ENCODE measurements at places on chromosomes 5 and 9.

DNA sequence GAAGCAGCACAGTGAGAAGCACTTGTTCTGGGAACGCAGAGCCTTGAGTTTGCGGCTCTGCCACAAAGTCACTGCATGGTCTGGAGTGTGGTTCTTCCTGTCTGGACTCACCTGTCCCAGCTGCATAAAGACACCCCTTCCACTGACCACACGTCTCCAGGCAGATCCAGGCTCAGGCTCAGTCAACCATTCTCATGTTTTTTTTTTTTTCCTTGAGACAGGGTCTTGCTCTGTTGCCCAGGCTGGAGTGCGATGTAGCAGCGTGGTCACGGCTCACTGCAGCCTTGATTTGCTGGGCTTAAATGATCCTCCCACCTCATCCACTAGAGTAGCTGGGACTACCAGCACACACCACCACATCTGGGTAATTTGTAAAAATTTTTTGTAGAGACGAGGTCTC, 102.9 kb upstream of the KLF4 start:
- no peak for DNase-seq

DNA sequence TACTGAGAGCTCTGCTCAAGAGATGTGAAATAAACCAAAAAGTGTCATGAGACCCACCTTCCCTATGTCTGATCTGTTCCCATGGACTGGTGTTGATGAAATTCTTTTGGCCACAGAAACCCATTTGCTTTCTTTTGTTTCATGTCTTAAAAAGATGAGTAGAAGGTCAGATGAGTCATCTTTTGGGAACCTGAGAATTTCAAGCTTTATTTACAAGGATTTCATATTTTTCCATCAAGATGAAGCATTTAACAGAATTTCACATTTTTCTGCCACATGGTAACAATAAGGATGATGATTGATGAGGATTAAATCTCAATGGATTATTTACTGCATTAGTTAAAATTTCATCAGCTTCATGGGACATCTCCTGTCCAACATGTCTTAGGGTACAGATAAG, 337.8 kb downstream of the DEPDC1B start:
- DNase-seq: no peak

GRCh38 chr9:18495065-18495464, 21.1 kb downstream of the ADAMTSL1 start:
- no peak for DNase-seq

GRCh38 chr5:67319935-67320725, 123.5 kb upstream of the CD180 start:
- DNase-seq: no peak

GRCh38 chr5:96198356-96199058, 234.5 kb downstream of the PCSK1 start:
- DNase-seq: no peak

- DNase-seq: no peak
Measured at GRCh38 chr5:125286271-125286670, 539.8 kb upstream of the ZNF608 start.

GRCh38 chr9:74066605-74067004, 430.5 kb upstream of the RORB start:
- no peak for DNase-seq

GRCh38 chr9:7316166-7316795, 483.3 kb downstream of the DMAC1 start:
- DNase-seq: no peak

DNA sequence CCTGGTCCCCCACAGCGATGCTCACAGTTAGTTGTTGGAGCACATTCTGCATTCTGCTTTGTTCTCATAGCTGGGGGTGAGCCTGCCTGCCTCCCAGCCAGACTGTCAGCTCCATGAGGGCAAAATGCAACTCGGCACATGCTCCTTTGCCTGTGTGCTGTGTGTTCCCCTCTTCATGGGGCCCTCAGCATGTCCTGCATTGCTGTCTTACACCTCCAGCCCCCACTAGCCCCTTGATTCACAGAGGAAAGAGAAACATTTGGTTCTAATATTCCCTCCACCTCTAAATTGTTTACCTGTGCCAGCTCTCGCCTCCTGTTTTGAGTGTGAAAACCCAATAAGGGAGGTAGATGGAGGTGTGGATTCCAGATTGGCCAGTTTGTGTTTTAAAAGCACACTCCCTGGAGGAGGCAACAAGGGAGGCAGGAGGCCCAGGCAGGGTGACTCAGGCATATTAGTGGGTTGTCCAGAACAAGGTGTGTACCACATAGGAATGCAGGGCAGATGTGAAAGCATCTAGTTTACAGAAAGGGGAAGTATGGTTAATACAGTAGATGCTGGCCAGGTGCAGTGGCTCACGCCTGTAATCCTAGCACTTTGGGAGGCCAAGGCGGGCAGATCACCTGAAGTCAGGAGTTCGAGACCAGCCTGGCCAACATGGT, 224.6 kb downstream of the AGTPBP1 start:
- no peak for DNase-seq

DNA sequence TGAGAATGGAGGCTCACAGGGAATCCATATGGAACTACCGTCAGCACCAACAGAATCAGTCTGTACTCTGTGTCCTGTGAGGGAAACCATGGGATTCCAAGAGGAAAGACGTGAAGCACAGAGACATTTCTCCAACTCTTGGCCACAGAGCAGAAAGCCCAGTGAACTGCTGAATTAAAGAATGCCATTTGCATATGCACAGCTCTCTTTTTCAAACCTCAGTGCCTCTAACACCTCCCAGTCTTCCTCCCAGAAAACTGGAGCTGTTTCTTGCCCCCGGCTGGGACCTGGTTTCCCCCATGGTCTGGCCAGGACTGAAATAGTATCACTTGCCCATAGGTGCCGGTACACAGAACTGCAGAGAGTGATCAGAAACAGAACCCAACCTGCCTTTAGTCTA, 69.6 kb upstream of the FER start:
- no peak for DNase-seq

- no peak for DNase-seq
Measured at GRCh38 chr5:178476531-178476930, 113.7 kb downstream of the COL23A1 start.

DNA sequence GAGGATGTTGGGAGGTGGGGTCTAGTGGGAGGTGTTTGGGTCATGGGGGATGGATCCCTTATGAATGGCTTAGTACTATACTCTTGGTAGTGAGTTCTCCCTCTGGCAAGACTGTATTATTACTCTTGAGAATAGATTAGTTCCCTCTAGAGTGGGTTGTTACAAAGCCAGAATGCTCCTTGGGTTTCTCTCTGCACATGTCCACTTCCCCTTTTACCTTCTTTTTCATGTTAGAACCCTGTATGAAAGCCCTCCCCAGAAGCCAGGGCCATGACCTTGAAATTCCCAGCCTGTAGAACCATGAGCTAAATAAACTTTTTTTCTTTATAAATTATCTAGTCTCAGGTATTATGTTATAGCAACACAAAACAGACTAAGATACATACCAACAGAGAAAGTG, 31.1 kb downstream of the SLC24A2 start:
- no peak for DNase-seq

DNA sequence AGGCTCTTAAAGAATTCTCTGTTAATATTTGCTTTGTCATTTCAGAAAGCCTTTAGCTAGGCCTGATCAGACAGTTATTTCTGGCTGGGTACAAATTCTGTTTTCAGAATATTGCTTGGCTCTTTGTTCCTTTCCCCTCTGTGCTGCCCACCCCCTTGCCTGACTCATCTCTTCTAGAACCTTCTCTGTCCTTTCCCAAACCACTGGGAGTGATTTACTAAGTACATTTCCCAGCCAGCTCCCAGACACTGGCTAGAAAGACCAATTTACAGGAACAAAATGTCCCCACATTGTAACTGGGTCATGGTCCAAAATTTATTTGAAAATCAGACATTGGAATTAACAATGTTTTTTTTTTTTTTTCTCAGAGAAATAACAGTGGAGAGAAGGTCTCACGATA, 133.1 kb upstream of the MAP1B start:
- no peak for DNase-seq

DNA sequence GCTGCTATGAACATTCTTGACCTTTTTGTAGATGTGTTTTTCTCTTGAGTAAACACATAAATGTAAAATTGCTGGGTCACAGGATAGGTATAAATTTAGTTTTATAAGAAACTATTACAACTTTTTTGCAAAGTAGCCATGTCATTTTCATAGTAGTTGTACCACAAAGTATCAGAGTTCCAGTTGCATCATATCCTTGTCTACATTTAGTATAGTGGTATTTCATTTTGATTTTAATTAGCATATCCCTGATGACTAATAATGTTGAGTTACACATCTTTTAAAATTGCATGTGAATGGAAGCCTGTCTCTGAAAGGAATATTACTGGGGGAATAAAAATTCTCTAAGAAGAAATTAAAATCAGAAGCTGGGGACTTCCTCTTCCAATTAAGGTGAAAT, 85.4 kb downstream of the TMEM161B start:
- no peak for DNase-seq

- no peak for DNase-seq
Measured at GRCh38 chr9:126611193-126611591, 2.5 kb upstream of the LMX1B start.

- DNase-seq: peak; percentile 44
Measured at GRCh38 chr5:140041492-140042392, 1.4 kb downstream of the NRG2 start.

- peak; percentile 28 for DNase-seq
Measured at GRCh38 chr5:79236970-79237739, 1.2 kb downstream of the JMY start.

- peak; percentile 13 for DNase-seq
Measured at GRCh38 chr9:14433351-14434157, 119.6 kb upstream of the NFIB start.

GRCh38 chr5:16918891-16919671, 17.0 kb downstream of the MYO10 start:
- no peak for DNase-seq

- no peak for DNase-seq
Measured at GRCh38 chr5:39331861-39332381, 32.4 kb downstream of the C9 start.

- no peak for DNase-seq
Measured at GRCh38 chr5:111973961-111974360, 217.0 kb upstream of the NREP start.

DNA sequence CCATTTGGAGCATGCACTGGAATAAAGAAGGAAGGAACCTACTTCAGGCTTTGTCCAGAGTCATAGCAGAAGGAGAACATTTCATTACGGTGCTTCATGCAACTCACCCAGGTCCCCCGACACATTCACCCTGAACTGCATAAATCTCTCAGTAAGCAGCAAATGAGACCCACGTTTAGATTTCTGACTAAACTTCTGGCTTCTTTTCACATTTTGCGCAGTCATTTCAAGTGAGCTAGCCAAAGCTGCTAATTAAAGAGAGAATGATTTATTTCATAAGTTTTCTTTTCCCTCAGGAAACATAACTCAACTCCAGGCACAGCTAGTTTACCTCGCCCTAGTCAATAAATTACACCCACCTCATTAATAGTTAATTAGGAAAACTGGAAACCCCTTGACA, 88.6 kb upstream of the GAS1 start:
- DNase-seq: no peak

- DNase-seq: no peak
Measured at GRCh38 chr9:93586290-93587057, 10.1 kb downstream of the PHF2 start.

DNA sequence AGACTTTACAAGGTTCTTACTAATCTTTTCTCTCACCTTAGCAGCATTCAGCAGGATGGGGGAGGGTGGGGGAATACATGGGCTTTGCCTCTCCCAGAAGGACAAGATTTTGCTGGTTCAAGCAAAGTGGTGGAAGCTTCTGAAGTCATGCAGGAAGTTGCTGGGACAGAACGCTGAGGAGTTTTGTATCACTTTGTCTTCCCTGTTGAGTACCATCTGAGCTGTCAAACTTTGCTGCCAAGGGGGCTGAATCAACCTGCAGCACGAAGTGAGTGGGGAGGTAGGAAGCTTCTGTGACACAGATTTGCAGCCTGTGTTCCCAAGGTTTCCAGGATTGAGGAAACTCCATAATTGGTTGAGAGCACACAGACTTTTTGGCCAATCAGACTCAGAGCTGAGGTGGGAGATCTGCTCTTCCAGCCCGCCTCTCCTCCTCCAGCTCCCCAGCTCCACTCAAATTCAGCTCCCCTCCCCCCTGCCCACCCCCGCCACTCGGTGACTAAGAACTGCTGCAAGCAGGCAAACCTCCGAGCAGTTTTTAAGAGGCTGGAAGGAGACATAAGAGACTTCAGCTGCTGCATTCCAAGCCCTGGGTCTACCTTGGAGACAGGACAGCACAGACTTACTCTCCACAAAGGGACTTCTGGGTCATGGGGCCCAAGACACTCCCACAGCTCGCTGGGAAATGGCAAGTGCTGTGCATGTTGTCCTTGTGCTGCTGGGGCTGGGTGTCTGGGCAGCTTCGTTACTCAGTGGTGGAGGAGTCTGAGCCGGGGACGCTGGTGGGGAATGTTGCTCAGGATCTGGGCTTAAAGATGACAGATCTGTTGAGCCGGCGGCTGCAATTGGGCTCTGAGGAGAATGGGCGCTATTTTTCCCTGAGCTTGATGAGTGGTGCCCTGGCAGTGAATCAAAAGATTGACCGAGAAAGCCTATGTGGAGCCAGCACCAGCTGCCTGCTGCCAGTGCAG, at the start of gene PCDHGC5:
Gene PCDHGC5, plus strand, starts transcription at position 491 of the 971 bp plus-strand sequence. Its CDS starts 160 bp downstream, at position 651.
- DNase-seq: no peak

- peak; percentile 48 for DNase-seq
Measured at GRCh38 chr9:105693435-105694189, 729 bp upstream of the TMEM38B start.

- no peak for DNase-seq
Measured at GRCh38 chr5:122121479-122122465, 7.6 kb upstream of the ZNF474 start.

DNA sequence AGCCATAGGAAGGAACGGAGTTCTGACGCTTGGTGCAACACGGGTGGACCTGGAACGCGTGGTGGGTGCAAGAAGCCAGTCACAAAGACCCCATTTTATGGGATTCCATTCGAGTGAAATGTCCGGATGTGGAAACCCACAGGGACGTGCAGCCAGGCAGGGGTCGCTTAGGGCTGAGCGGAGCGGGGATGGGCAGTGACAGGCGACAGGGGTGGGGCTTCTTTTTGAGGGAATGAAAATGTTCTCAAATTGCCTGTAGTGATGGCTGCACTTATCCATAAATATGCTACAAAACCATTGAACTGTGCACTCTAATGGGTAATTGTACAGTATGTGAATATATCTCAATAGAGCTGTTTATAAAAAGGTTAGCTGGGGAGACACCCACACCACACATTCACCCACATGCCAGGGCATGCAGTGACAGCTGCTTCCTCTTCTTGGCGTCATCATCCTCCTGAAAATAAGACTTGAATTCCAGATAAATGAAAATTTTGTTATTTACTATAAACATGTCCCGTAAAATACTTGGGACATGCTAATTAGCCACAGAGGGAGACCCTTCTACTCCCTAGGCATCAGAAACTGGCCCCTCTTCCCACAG, 71.3 kb upstream of the OLFM1 start:
- DNase-seq: no peak

DNA sequence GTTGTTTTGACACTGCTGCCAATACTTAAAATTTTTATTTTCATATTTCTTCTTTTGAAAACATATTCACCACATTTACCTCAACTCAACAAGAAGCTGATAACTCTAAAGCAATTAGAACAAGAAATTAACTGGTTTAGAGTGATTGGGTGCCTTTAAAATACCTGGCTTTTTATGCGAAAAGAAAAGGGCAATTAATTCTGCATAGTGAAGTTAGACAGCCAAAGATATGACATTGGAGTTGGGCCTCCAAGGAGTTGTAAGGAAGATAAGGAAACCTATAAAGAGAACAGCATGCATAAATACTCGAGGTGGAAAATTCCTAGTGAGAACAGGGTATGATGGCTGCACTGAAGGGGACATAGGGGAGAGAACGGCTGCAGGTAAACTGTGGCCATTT, 9.6 kb downstream of the AK6 start:
- no peak for DNase-seq

- no peak for DNase-seq
Measured at GRCh38 chr5:168072665-168073064, 218.8 kb upstream of the WWC1 start.
